ENCODE measurements at places on chromosomes 7 and 10. TPM values are rescaled to one million over a fixed set of nuclear protein-coding genes. Genes with fewer than 3 reads are reported as not detected.

The UPF2 gene
- total RNA-seq, result 10.6 TPM

DNA sequence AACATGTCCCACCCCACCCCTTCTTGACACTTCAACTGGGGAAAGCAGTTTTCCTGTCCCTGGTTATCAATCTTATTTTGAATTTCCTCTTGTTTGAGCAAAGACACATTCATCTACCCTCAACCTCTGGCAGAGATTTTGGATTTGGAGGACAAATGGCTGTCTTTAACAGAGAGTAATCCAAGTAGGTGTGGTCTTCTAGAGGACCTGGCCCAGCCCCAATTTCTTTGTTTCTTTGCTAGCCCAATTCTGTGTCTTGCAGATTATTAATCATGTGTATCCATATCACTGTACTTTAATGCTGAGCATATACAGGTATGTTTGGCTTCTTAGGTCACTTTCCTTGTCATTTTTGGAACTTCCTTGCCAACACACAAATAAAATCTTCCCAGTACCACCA lies 58.8 kb upstream of the ADCY1 start:
- no peak for DNase-seq

DNA sequence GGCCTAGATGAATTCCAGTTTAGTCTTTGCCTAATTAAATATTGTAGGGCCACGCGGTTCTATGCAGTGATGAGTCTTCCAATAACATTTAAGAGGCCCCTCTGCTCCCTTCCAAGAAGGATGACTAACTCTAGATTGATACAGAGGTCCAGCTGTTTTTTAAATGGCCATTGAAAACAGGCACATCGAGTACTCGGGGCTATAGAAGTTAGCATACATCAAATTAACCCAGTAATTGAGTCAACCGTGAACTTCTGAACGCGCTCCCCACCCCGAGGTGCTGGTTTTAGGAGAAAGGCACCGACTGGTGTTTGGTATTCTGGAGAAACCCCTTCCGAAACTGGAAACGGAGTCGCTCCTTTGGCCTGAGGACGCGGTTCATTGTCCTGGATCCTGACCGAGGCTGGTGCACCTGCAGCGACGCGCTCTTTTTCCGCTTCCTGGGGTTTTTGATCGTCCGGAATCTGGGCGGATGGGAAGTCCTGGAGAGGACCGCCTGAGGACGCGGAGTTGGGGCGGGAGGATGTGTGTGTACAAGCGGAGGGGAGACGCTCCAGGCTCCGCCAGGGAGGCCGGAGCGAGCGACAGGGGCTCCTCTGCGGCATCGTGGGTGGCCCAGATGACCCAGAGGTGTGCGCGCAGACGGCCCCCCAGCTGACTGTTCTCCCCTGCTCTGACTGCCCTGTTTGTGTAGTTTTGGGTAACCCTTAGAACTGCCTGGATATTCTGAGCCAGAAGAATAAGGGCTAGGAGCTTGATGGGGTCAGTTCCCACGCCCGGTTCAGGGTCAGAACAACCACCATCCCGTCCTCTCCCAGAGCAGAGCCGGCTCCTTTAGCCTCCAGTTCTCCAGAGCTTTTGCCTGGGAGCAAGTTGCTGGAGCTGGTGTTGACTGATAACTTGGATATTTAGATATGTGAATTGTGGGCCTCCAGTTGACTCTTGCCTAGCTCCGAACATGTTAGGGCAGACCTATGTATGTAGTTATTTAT lies 711 bp downstream of the FAM221A start:
- peak; percentile 80 for DNase-seq

- DNase-seq, result no peak
These were observed 181.7 kb downstream of the MYOF start for GRCh38 chr10:93300288-93300917.

DNA sequence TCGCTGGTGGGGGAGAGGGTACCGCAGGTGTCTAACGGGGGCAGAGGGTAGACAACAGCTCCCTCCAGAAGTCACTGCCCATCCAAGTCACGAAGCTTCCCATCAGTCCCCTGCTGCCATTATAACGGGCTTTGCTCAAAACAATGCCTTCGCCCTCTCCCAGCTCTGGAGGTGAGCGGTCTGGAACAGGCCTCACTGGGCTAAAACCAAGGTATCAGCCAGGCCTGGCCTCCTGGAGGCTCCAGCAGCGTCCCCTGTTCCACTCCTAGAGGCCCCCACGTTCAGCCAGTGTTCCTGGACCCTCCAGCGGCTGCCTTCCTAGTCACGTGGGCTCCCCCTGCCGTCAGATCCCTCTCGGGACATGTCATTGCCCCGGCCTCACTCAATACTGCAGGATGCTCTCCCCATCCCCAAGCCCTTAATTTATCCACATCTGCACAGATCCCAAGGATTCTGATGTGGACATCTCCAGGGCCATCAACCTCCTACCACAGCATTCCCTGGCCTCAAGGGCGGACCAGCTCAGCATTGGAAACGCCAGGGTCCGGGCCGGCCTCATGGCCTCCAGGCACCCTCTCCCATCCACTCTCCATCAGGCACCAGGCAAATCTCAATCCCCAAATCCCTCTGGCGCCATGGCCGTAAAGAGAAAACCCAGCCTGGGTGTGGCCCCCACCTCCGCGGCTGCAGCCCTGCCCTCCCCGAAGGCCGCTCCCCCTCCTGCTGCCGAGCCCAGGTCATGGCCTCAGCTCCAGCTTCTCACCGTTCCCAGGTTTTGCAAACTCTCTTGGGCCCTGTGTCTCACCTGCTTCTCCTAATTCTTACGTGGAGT lies 104.1 kb upstream of the FAM20C start:
- DNase-seq, result peak; percentile 89

GRCh38 chr7:32948202-32948601 lies 9.0 kb upstream of the FKBP9 start:
- no peak for DNase-seq

Data from H7 (cell line).